T-helper 9 cell (primary cell): ENCODE measurements at places on chromosomes 3 and 15.

DNA sequence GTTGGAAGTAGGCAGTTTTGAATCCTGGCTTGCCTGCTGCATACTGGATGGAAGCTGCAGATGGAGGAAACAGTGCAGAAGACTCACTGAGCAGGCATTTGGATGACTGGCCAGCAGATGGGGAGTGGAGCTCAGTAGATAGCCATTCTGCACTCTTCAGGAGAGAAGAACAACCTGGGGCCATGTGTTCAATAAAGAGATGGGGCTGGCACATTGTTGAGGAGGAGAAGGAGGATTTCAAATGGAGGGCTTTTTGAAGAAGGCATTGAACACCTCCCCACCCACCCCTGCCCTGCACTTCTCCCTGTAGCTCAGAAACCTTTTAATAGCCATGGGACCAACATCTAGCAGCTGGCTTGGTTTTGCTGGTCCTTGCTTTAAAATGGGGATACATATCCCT, 109.8 kb downstream of the CACNA1D start:
- no peak for DNase-seq

GRCh38 chr15:73318463-73319351, 50.1 kb downstream of the HCN4 start:
- DNase-seq = no peak

GRCh38 chr3:196193736-196194541, 17.3 kb downstream of the ZDHHC19 start:
- no peak for DNase-seq

- DNase-seq = no peak
These were observed 36.7 kb downstream of the TIPARP start for GRCh38 chr3:156711113-156711512.

DNA sequence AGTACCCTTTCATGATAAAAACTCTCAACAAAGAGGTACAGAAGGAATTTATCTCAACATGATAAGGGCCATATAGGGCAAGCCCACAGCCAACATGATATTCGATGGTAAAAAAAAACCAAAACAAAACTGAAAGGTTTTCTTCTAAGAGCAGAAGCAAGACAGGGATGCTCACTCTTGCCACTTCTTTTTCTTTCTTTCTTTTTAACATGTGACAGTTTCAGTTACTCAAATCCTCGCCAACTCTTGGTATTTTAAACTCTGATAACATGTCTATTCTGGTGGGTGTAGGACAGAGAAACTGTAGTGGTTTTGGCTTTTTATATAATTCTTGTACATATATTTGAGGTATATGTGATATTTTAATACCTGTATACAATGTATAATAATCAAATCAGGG, 74.0 kb upstream of the NMNAT3 start:
- DNase-seq = no peak

DNA sequence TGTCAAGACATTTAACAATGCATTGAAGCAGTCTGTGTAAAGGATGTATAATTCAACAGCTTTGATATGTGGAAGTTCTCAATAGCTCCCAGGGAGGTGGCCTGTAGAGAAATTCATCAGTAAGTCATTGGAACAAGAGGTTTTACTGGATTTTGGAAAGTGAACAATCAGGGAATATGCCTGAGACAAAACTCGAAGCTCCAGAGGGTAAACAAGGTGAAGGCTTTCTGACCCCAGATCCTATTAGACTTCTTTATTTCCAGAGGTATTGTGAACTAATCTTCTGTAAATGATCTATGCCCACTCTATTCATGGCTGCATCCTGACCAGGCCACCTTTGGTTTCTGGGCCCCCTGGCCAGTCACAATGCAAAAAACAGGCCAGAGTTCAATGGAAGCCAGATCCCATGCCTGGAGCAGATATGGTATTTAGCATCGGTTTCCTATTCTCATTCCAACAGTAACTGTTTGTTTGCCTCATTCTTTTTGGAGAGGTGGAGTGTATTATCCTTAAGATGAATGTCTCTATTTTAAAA, 177.3 kb downstream of the SATB1 start:
- DNase-seq = no peak

DNA sequence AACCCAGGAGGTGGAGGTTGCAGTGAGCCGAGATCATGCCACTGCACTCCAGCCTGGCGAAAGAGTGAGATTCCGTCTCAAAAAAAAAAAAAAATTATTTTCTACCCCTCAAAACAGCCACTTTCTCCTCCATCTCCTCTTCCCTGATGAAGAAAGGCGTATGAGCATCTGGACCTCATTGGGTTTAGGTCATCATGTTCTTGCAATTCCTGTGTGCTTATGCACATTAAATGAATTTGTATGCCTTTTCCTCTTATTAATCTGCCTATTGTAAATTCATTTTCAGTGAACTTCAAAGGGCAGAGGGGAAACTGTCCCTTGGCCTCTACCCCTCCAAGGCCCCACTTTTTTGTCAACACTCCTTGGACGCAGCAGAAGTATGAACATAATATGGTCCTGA, 117.8 kb downstream of the RPLP1 start:
- DNase-seq = no peak

GRCh38 chr3:123357275-123357674, 91.6 kb downstream of the ADCY5 start:
- no peak for DNase-seq

DNA sequence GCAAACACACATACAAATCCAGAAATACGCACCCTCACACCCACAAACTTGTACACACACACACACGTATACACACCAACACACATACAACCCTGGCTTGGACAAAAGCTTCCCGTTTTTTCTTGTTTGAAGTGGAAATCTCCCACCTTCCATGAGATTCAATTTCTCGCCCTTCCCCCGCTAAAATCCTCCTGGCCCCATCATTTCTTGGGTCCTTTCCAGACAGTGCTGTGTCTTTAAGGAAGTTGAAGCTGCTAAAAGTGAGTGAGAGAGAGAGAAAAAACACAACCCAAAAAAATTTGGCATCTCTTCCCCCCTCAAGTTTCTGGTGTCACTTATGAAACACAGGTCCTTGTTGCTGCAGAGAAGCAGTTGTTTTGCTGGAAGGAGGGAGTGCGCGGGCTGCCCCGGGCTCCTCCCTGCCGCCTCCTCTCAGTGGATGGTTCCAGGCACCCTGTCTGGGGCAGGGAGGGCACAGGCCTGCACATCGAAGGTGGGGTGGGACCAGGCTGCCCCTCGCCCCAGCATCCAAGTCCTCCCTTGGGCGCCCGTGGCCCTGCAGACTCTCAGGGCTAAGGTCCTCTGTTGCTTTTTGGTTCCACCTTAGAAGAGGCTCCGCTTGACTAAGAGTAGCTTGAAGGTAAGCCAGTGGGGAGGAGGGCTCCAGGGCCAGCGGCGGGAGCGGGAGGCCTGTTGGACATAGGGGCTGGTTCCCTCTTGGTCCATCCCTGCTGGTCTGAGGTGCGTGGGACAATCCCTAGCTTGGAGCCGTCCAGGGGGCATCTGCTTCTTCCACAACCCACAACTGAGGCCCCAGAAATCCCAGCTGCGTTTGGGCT, at the start of gene ISLR:
TSS of gene ISLR (plus strand) at position 331 of the 839 bp plus-strand sequence. CDS start 1,149 bp downstream, outside the sequence.
- DNase-seq = no peak

GRCh38 chr3:24197809-24198208, 252.7 kb downstream of the NR1D2 start:
- no peak for DNase-seq

DNA sequence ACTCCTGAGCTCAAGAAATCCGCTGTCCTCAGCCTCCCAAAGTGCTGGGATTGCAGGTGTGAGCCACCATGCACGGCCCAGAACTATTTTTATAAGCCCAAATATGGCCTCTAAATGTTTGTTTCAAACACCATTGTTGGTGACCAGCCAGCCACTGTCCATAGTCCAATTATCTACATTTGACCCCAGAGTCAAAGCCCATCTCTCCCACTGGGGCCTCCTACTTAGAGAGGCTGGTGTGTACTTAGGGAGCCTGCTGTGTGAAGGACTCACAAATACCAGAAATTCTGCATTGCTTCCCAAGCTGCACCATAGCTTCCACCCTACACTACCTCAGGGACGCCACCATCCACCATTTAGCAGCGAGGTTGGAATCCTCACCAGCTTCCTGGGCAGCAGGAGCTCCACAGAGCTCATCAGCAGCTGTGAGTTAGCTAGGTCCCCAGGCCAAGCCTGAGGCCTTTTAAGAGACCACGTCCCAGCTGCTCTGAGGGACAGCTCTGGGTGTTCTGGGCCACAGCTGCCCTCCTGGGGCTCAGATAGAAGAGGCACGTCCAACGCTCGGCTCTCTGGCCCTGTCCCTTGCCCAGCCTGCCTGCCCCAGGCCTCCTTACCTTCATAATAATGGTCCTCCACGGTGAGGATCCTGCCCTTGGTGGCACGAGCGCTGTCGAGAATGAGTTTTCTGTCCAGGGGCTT, 29.5 kb downstream of the TKT start:
- DNase-seq = no peak

DNA sequence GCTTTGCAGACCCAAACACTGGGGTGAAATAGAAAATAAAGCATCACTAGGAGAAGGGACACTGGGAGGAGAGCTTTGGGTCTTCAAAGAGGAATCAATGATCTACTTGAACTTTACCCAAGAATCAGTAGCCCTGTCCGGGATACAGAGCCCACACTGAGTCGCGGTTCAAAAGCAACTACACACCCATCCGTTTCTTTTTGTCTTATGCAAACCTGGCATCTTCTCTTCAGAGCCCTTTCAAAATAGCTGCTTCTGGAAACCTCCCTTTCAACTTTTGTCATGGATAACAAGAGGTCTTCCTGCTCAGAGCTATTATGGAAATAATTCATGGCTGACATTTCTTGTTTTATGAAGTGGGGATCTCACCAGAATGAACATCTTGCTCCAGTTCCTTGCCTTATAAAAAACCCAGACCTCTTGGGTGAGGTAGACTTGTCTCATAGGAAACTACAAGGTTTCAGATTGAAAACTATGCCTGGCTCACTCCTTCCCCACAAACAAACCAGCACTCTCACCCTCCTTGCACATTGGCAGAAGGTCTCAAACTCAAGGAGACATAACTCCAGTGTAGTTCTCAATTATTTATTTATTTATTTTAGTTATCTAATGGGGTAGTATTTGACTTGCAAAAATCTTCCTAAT, 115.1 kb upstream of the ARHGEF3 start:
- DNase-seq = no peak

GRCh38 chr3:143676021-143676420, 172.2 kb downstream of the SLC9A9 start:
- no peak for DNase-seq

DNA sequence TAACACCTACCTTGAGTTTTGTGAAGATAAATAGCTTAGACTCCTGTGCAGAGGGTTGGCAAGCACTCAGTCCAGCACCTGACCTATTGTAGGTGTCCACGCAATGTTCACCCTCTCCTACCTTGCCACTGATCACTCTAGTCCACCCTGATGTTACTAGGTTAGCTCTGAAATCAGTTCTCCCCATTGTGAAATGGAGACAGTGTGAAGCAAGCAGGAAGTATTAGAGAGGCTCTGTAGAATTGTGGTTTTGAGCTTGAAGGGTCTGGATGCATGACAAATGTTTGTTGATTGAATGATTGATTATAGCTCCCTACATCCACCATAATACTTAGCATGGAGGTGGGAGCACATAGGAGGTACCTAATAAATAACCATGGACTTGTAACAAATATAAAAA, 199.7 kb downstream of the RPLP1 start:
- DNase-seq = no peak

GRCh38 chr3:162353414-162353813, 856.8 kb downstream of the OTOL1 start:
- DNase-seq = no peak

- no peak for DNase-seq
These were observed 67.7 kb upstream of the OXTR start for GRCh38 chr3:8837162-8837561.

DNA sequence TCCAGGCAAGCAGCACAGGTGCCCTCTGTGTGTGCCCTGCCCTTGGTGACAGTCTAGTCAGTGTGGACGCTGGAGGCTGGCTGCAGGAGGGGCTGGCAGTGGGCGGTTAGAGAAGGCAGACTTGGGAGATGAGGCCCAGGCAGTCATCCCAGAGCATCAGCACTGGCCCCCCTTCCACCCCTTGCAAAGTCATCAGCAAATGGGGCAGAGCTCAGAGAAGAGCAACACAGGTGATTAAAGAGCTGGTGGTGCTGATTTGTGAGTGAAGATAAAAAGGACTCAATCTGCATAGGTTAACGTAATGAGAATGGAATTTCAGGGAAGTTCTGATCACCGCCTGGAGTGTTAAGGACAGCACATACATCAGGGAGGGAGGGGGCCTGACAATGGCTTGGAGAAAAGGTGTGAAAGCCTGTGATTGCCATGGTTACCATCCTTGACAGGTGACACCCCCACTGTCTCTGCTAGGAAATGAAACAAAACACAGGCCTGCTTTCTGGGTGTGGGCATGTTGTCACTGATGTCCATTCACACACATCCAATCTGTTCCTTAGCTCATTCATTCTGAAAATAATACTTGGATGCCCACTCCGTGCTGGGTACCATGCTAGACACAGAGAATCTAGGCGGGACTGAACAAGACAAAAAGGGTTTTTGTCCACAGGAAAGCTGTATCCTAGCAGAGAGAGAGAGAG, 269.6 kb upstream of the ST8SIA2 start:
- DNase-seq = no peak

- no peak for DNase-seq
These were observed 3.4 kb downstream of the GXYLT2 start for GRCh38 chr3:72891053-72891855.

- no peak for DNase-seq
These were observed 192.3 kb downstream of the IGSF11 start for GRCh38 chr3:118842147-118842863.

DNA sequence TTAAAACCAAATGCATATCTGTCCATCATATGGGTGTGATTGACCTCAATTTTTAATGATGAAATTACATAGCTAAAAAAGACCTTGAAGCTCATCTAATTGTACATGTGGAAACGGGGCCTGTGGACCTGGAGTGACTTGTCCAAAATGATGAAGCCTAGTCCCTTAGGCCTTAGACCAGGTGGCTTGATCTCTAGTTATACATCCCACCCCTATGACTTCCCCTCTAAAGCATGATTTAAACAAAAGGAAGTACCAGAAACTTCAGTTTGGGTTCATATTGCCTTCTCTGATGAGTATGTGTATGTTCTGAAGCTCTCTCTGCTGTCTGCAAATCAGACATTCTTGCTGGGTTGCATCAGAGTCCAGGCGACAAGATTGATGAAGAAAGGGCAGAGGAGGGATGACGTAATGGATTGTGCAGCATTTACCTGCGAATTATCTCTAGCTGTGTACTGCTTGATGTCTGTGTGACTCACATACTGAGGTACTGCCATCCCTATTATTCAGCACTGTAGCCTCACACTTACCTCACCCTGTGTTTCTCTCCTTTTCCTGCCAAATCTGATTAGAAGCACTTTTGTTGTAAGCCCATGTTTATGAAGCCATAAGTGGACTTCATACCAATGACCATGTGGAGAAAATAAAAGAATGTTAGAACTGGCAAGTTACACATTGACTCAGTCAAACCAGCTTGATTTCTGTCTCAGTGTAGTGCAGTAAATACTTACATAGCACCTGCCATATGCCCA, 111.5 kb downstream of the FILIP1L start:
- no peak for DNase-seq

- no peak for DNase-seq
These were observed 5.3 kb upstream of the INSYN1 start for GRCh38 chr15:73758461-73758860.

GRCh38 chr3:18201315-18201714, 223.8 kb downstream of the SATB1 start:
- DNase-seq = no peak

GRCh38 chr15:67903708-67904107, 63.9 kb upstream of the RNU6-1 start:
- no peak for DNase-seq
